ENCODE measurements at places on chromosomes 11 and 22. TPM values are rescaled to one million over a fixed set of nuclear protein-coding genes. Genes with fewer than 3 reads are reported as not detected.

The ADM2 gene
- polyA plus RNA-seq = 2.8 TPM

The SCGB1D2 gene
- polyA plus RNA-seq = not detected

The TOM1 gene
- polyA plus RNA-seq = 51.3 TPM

The MIOX gene
- polyA plus RNA-seq = not detected

The POU2AF1 gene
- polyA plus RNA-seq = 0.21 TPM

The EMID1 gene
- 0.89 TPM for polyA plus RNA-seq

The FAM180B gene
- not detected for polyA plus RNA-seq

The SNX15 gene
- 6.7 TPM for polyA plus RNA-seq

The SLC17A6 gene
- polyA plus RNA-seq = not detected

The GRAMD1B gene
- 0.29 TPM for polyA plus RNA-seq

The GRAP2 gene
- 0.22 TPM for polyA plus RNA-seq

The SCUBE2 gene
- 0.42 TPM for polyA plus RNA-seq

The GPR83 gene
- polyA plus RNA-seq = 0.01 TPM

The DEUP1 gene
- not detected for polyA plus RNA-seq

The SBF2 gene
- 7.5 TPM for polyA plus RNA-seq

The OSM gene
- 0.09 TPM for polyA plus RNA-seq

The KCNC1 gene
- polyA plus RNA-seq = not detected

The EHF gene
- 0.85 TPM for polyA plus RNA-seq

The CD6 gene
- polyA plus RNA-seq = 0.31 TPM

The TECTA gene
- 0.46 TPM for polyA plus RNA-seq

The CCDC116 gene
- not detected for polyA plus RNA-seq

The RBMXL2 gene
- not detected for polyA plus RNA-seq

The HMOX1 gene
- 18.7 TPM for polyA plus RNA-seq

The BTBD18 gene
- 0.13 TPM for polyA plus RNA-seq

The ZNF70 gene
- polyA plus RNA-seq = 0.14 TPM

The KDM4E gene
- polyA plus RNA-seq = not detected

The RPS13 gene
- polyA plus RNA-seq = 638 TPM

The PRG2 gene
- polyA plus RNA-seq = 0.74 TPM

The FGF4 gene
- polyA plus RNA-seq = not detected

The OR52I1 gene
- not detected for polyA plus RNA-seq

The PANX3 gene
- not detected for polyA plus RNA-seq

The DDIAS gene
- polyA plus RNA-seq = 0.32 TPM

The C1QTNF4 gene
- 0.22 TPM for polyA plus RNA-seq

Data from liver (tissue), 10 donors.